ENCODE measurements at places on chromosomes 7 and 10. TPM values are rescaled to one million over a fixed set of nuclear protein-coding genes. Genes with fewer than 3 reads are reported as not detected.

Gene CAMK2B
- polyA plus RNA-seq: not detected

Gene SPDYE6
- polyA plus RNA-seq: 0.12 TPM

Gene UTF1
- 0.48 TPM for polyA plus RNA-seq

Gene PBLD
- polyA plus RNA-seq: 3.4 TPM

Gene ZNF22
- polyA plus RNA-seq: 4.1 TPM

Gene CALML5
- polyA plus RNA-seq: not detected

Gene TEX36
- not detected for polyA plus RNA-seq

Gene ZKSCAN5
- polyA plus RNA-seq: 1.6 TPM

Gene CDCA7L
- 2.3 TPM for polyA plus RNA-seq

Gene FOXP2
- polyA plus RNA-seq: not detected

Gene SVOPL
- not detected for polyA plus RNA-seq

Gene PYROXD2
- polyA plus RNA-seq: 1.00 TPM

Gene RSPH10B2
- not detected for polyA plus RNA-seq

Gene AGBL3
- polyA plus RNA-seq: 0.20 TPM

Gene NRBF2
- polyA plus RNA-seq: 5.2 TPM

Gene SLC29A4
- polyA plus RNA-seq: 0.29 TPM

Gene TRPV6
- not detected for polyA plus RNA-seq

Gene VPS37D
- polyA plus RNA-seq: not detected

Gene WNT16
- polyA plus RNA-seq: not detected

Gene VWA2
- polyA plus RNA-seq: not detected

Gene HMX3
- not detected for polyA plus RNA-seq

Gene SLF2
- polyA plus RNA-seq: 5.8 TPM

Gene AQP1
- polyA plus RNA-seq: not detected

Gene PARP12
- polyA plus RNA-seq: 73.9 TPM

Gene CAPZA2
- 672 TPM for polyA plus RNA-seq

Gene SPDYE16
- polyA plus RNA-seq: not detected

Gene SGPL1
- 16.6 TPM for polyA plus RNA-seq

Gene SLC18A3
- polyA plus RNA-seq: not detected

Gene PPP1R3C
- polyA plus RNA-seq: not detected

Gene RASSF4
- polyA plus RNA-seq: 117 TPM

Gene MEST
- polyA plus RNA-seq: 1.1 TPM

Gene ZDHHC4
- 55.6 TPM for polyA plus RNA-seq

Gene PAOX
- polyA plus RNA-seq: 3.9 TPM

Gene AKR1C8
- polyA plus RNA-seq: not detected

Gene TBC1D12
- polyA plus RNA-seq: 3.1 TPM

Gene FBXL13
- not detected for polyA plus RNA-seq

Gene TCTN3
- polyA plus RNA-seq: 5.6 TPM
